ENCODE measurements at places on chromosomes 7 and 10. TPM values are rescaled to one million over a fixed set of nuclear protein-coding genes. Genes with fewer than 3 reads are reported as not detected.
A peak's percentile ranks its signal among the peaks of the same experiment; 100 is the strongest.

Gene LLCFC1
- not detected for total RNA-seq

DNA sequence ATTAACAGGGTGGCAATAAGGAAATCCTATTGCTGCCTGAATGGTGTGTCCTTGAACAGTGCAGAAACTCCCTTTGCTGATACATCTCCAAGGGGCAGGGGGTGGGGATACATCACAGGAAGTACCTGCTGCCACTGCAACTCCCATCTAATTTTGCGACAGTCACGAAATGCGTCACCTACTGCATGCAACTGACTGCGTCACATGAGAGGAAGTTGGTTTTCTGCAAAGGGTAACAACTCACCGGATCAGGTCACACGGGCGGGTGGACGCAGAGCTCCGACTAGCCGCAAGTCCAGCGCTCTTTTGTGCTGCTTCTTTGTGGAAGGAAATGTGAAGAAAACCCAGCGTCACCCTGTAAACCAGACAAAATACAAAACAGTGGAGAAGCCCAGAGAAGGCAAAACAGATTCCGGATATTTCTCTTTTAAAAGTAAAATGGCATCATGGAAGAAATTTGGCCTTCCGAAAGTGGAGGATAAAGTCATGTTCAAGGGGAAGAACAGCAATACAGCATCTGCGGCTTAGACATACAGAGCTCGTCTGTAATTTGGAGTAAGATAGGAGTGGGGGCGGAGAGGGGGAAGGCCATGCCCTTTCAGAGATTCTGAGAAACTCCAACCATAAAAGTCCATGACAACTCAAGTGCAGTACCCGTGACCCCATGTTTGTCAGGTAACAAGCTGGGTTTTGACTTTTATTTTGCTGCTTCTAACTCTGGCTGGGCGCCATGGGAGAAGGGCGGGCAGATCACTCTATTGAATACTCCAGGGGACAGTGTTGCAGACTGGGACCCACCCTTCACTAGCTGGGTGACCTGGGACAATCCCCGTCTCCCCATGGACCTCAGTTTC, 32.3 kb upstream of the PLEKHS1 start:
- no peak for DNase-seq

- DNase-seq, result peak; percentile 88
These were observed 63.3 kb downstream of the BMPER start for GRCh38 chr7:33968591-33968990.

Gene EGR2
- total RNA-seq, result not detected
